Mesothelial cell of epicardium (in vitro differentiated cells): ENCODE measurements at places on chromosomes 1 and 21. TPM values are rescaled to one million over a fixed set of nuclear protein-coding genes. Genes with fewer than 3 reads are reported as not detected.

- no peak for DNase-seq
Measured at GRCh38 chr21:31254131-31254530, 89.9 kb downstream of the TIAM1 start.

DNA sequence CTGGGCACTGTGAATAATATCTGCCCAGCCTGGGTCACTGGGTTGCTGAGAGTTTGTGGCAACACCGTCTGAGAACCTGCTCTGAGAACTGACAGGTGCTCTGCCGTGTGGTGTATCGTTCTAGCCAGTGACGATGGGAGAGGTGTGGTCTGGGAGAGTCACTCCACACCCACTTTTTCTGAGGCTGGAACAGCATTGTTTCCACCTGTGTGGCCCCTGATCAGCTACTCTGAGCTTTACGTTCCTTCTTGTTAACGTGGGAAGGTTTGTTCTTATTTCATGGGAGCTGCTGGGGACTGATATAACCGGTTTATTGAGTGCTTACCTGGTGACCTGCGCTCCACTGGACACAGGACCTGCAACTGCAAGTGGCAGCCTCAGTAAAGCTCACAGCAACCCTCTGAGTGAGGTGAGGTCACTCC, 34.8 kb upstream of the TENT5C start:
- DNase-seq, result no peak

GRCh38 chr1:155107309-155108264, 20.1 kb upstream of the EFNA1 start:
- DNase-seq, result no peak

- DNase-seq, result no peak
Measured at GRCh38 chr1:222461941-222462340, 86.0 kb downstream of the HHIPL2 start.

DNA sequence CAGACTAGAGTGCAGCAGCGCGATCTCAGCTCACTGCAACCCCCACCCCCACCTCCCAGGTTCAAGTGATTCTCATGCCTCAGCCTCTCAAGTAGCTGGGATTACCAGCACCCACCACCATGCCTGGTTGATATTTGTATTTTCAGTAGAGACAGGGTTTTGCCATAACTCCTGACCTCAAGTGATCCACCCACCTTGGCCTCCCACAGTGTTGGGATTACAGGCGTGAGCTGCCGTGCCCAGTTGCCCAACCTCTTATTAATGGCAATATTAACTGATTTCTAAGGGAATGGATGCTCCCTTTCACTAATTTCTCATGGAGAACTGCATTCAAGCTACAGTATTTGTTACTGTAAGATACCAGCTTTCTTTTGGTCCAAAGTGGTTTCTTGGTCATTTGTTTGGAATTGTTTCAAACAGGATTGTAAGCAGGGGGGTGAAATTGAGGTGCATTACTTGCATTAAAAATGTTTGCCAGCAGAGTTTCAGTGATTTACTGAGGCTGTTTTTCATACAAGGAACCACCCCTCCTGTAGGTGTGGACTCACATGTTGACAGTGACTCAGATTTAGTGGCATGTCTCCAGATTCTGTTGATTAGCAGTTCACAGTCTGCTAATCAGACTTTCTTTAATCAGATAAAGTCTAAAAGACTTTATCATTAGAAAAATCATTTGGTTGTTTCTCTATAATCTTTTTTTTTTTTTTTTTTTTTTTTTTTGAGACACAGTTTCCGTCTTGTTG, 3.9 kb upstream of the TGFBR3 start:
- DNase-seq, result no peak

DNA sequence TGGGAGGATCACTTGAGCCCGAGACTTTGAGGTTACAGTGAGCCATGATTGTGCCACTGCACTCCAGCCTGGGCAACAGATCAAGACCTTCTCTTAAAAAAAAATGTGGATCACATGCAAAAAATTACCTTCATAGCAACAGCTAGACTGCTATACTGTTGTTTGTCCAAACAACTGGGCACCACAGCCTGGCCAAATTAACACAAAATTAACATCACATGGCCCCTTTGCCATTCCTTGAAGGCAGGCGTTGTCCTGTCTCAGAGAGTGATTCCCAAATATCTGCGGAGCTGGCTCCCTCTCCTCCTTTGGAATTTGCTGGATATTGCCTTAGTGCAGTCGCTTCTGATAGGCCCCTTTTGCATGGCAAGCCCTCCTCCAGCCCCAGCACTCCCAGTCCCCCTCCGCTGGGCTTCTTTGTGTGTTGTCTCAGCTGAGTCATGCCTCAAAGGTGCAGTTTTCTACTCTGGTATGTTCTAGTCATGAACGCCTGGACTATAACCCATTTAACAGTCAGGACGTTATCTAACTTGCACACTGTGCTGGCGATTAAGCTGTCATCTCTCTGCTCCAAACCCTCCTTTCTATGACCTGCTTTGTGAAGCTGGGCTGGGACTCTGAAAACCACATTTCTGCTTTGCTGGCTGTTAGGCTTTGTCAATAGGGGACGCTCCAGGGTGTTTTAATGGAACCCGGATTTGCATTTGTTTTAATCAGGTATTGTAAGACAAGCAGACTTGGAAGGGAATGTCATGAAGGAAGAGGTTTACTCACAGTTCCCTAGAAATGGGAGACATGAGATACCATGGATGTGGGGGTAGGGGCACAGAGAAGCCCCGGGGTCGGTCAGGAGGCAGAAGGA, 20.1 kb upstream of the HPCAL4 start:
- no peak for DNase-seq

GRCh38 chr21:31305888-31306287, 38.2 kb downstream of the TIAM1 start:
- DNase-seq, result no peak

- peak; percentile 64 for DNase-seq
Measured at GRCh38 chr1:151372058-151372934, at the start of gene SELENBP1. TSS of gene SELENBP1 (minus strand) at chr1:151372705. CDS start at chr1:151372641, 64 bp downstream.

SPATA45 gene
- total RNA-seq, result 0.65 to 0.78 TPM in 2 of 3 replicates, not detected in the other

KCNK1 gene
- 13.1 to 14.9 TPM (median 14.6 TPM) in 3 replicates for total RNA-seq

L1TD1 gene
- 5.3 to 5.5 TPM (median 5.5 TPM) in 3 replicates for total RNA-seq
